ENCODE measurements at places on chromosomes 5 and 9.

DNA sequence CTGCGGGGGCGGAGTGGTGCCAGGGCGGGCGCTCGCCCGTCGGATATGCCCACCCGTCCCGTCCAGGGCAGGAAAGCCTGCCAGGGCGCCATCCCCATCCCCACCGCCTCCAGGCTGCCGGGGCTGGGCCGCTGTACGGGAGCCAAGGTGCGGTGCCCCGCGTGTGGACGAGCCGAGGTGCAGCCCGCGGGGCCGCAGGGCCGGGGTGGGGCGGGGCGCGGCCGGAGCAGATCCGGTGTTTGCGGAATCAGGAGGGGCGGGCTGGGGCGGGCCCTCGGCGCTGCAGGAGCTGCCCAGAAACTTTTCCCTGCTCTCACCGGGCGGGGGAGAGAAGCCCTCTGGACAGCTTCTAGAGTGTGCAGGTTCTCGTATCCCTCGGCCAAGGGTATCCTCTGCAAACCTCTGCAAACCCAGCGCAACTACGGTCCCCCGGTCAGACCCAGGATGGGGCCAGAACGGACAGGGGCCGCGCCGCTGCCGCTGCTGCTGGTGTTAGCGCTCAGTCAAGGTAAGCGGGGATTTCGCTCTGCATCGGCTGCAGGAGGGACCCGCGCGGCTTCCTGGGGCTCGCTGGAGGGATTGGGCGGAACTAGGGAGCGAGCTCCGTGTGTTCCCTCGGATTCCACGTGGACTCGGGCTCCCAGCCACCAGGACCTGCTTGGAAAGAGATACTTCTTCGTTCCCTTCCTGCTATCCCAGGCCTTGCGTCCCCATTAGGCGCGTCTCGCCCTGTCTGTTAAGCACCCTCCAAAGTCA, at the start of gene ITGA2:
TSS of gene ITGA2 (plus strand) at position 328 of the 756 bp plus-strand sequence. CDS start at position 445, 117 bp downstream.
- no peak for DNase-seq

- no peak for DNase-seq
Measured at GRCh38 chr5:179317411-179318220, 27.6 kb downstream of the ADAMTS2 start.

GRCh38 chr9:70324963-70325362, 66.2 kb downstream of the SMC5 start:
- no peak for DNase-seq

DNA sequence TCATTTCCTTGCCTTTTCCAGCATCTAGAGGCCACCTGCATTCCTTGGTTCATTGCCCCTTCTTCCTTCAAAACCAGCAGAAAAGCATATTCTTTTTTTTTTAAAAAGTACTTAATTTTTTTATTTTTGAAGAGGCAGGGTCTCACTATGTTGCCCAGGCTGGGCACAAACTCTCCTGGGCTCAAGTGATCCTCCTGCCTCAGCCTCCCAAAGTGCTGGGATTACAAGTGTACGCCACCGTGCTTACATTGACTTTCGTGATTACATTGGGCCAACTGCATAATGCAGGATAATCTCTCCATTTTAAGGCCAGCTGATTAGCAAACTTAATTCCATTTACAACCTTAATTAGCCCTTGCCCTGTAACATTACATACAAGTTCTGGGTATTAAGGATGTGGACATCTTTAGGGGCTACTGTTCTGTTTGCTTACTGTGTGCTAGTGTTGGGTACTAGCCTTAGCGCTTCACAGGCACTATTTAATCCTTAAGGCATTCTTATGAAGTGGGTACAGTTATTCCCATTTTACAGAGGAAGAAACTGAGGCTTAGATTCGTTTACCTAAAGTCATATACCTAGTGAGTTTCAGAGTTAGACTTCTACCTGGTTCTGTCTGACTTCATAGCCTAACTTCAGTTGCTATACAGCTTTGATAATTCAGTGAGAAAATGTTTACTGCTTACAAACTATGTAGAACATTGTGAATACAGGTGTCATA, 33.7 kb downstream of the SLC25A51 start:
- DNase-seq = no peak

DNA sequence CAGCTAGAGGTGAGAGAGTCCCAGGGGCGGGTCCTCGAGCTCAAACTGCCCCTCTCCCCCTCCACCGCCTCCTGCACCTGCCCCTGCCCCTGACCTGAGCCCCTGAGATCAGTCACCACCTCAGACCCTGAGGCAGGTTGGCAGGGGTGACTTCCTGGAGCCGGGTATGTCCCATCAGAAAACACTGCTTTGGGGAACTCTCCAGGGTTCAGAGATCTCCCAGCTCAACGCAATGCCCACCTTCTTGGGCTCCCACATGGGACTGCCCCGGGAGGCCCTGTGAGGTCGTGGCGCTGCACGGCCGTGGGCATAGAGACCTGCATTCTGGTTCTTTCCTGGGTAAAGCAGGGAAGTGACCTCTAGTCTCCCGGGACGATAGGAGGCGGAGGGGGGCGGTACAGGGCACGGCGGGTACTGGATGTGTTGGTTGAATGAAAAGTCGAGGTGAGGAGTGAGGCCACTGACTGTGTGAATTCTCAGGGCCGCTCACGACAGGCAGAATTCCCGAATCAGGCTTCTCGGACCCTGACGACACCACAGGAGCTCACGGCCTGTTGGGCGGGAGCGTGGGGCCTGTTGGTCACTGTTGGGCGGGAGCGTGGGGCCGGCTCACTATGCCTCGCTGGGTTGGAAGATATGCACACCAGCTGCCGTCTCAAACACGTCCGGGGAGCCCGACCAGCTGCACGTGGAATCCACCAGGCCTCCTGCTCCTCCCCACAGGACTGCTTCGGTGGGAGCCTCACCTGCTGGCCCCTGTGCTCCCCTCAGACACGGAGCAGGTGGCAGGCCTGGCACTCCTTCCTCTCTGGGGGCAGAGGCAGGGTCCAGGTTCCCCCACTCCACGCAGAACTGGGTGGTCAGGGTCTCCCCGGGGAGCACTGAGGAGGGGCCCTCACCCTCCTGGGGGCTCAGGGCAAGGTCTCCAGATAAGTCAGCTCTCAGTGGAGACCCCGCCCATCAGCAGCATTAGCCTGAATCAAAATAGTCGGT, 178.0 kb upstream of the PPP1R26 start:
- DNase-seq = no peak

DNA sequence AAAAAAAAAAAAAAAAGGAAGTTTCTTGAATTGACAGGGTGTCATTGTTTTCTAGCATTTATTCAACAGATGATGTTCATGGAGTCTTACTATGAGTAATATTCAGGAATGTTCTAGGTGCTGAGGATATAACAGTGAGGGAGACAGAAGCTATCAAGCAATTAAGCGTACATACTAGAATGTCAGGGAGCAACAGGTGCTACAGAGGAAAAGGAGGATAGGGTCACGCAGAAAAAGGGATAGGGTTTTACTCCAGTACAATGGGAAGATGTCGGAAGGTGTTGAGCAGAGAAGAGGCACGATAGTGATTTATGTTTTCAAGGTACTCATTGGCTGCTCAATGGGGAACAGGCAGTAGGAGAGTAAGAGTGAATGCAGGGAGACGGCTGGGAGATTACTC, 6.6 kb upstream of the RASGRF2 start:
- no peak for DNase-seq

DNA sequence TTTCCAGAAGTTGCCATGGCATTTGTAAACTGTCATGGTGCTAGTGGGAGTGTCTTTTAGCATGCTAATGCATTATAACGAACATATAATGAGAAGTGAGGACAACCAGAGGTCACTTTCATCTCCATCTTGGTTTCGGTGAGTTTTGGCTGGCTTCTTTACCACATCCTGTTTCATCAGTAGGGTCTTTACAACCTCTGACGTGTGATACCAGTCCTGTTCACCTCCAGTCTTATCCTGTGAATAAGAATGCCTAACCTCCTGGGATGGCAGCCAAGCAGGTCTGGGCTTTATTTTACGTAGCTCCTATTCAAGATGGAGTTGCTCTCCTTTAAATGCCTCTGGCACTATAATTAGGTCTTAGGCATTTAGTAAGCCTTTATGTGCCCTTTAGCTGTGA, 20.4 kb upstream of the RFK start:
- DNase-seq = no peak

DNA sequence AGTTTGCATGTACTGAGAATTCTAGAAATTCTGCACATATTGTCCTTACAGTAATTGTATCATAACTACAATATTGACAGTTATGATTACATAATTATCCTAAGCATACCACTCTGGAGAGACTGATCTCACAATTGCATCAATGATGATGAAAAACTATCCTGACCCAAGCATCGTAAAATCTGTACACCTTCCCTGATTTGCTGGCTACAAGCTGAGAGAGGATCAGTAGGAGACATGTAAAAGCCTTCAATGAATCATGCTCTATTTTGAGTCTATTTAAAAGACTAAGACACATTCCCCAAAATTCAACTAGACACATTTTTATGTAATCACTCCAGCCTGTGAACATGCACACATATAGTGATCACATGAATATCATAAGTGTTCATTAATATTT, 1833.8 kb downstream of the EFNA5 start:
- DNase-seq = no peak

GRCh38 chr5:139082813-139083498, 115.2 kb downstream of the SIL1 start:
- DNase-seq = no peak

DNA sequence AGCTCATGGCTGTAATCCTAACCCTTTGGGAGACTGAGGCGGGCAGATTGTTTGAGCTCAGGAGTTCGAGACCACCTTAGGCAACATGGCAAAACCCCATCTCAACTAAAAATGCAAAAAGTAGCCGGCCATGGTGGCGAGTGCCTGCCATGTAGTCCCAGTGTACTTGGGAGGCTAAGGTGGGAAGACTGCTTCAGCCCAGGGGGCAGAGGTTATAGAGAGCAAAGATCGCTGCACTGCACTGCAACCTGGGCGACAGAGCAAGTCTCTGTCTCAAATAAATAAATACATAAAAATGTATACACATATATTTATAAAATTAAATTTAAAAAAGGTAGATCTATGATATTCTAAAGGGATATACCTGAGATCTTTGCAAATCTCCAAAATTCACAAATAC, 19.4 kb downstream of the ZBTB5 start:
- DNase-seq = no peak

DNA sequence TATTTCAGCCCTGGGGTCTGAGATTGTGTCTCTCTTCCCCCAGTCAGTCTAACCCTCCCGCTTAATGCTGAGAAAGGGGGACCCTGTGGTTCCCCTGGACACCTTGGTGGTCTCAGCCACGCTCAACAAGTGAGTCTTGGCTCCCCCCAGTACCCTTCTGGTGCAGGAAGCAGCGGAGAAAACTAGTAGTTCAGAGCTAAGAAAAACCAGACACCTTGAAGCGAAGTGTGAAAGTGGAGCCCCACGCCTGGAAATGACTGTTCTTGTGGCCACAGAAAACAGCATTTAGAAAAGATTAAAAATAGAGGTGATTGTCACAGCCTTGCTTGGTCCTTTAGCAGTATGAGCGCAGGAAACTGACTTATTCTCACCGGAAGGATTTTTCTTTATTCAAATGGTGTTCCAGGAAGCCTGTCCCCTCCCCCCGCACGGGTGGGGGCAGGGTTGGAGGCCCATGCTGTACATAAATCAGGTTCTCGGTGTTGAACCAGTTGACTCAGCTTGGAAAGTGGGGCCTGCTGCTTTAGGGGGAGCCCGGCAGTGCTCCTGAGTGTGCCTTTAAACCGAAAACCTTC, 8.1 kb downstream of the ARPC5L start:
- DNase-seq = peak; percentile 67

GRCh38 chr9:100167176-100167575, 68.1 kb downstream of the INVS start:
- no peak for DNase-seq

- no peak for DNase-seq
Measured at GRCh38 chr5:77431286-77431685, 60.8 kb downstream of the WDR41 start.

- no peak for DNase-seq
Measured at GRCh38 chr5:35371951-35372426, 141.7 kb upstream of the PRLR start.

- no peak for DNase-seq
Measured at GRCh38 chr9:36597412-36598178, 24.9 kb downstream of the MELK start.

GRCh38 chr5:29770936-29771335, 1422.5 kb upstream of the CDH6 start:
- DNase-seq = no peak

- no peak for DNase-seq
Measured at GRCh38 chr5:132003982-132004381, 7.5 kb downstream of the ACSL6 start.

DNA sequence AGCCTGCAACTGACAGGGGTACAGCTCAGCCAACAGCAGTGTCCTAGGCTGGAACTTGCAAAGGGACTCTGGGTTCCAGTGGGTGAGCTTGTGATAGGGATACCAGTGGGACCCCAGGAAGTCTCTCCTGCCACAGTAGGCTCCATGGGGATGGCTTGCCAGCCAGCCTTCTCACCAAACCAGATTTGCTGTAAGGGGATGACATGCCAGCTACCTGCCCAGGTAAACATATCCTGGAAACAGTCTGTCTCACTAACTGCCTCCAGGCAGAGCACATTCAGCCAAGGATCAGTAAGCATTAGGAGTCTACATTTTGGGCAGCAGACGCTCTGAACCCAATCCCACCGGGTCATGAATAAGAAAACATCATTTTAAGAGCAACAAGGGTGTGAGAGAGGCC, 49.9 kb downstream of the SIL1 start:
- DNase-seq = no peak

DNA sequence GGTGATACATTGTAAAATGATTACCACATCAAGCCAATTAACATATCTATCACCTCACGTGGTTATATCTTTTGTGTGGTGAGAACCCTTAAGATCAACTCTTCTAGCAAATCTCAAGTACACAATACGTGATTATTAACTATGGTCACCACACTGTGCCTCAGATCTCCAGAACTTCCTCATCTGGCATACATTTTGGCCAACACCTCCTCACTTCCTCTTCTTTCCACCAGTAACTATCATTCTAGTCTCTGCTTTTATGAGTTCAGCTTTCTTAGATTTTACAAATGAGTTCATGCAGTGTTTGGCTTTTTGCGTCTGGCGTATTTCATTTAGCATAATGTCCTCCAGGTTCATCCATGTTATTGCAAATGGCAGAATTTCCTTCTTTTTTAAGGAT, 35.8 kb downstream of the PRKACG start:
- no peak for DNase-seq

DNA sequence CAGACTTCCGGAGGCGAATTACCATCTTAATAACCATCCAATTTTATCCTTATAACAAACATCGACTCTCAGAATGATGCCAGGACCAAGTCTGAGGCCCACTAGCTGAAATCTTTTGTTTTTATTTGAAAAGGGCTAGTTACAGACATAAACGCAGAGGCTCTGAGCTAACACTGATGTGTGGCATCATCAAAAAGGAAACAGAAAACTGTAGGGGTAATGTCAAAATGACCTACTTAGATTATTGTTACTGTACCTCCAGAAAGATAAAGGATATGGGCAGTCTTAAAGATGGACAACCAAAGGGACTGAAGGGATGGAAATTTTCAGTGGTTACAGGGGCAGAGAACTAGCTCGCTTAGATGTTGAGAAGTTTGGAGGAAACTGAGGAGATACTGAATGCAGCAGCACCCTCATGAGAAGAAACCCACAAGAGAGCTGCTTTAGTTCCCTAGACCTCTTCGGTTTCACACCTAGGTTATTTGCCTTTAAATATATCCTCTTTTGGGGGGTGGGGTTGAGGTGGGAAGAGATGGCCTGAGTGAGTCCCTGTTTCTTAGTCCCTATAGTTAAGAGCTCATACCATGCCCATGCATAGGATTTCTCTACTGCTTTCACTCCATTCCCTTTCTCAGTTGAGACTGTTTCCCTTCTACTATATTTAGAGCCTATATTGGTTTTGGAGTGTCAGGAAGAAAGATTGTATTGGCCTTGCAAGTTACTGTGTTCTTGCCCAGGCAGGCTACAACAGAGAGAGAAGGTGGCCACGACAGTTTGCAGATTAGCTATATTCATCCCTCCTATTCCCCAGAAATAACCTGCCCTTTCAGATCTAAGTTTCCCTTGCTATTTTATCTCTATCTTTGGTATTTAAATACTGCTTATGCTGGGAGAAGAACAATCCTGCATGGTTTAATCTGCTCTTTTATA, 320.4 kb upstream of the EFNA5 start:
- DNase-seq = no peak
